ENCODE measurements at places on chromosomes 7 and 10.

DNA sequence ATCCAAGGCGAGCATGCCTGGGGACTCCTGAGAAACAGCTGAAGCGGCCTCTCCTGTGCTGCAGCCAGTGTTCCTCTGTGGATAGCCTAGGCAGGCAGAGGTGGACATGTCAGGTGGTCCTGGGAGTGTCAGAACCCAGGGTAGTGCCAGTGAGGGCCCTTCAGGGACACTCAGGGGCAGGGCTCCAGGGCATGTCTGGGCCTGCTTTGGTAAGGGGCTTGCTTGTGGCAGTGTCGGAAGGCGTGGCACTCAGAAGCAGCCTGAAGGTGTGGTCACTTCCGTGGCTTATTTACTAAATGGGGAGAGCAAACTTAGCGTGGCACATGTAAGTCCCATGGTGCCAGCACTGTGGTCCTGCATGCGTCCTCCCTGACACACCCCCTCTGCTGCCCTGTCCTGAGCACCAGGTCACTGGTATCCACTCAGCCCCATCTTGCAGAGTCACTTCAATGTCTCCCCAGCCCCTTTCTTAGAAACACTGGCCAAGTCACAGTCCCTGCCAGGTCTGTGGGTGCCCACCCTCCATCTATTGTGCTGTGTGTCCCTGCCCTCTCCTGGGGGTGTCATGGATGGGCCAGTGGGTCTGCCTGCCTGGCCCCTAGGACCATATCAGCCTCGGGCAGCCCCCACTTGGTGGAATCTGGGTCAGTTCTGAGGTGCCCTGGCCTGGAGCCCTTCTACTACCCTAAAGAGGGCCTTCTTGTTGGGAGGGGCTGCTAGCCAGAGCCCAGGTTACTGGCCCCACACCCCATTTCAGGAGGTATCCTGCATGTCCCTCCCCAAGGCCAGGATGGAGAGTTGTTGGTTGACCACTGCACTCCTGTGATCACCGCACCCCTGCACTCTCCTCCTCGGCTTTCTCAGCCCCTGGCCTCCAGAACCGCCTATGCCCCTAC lies 6.4 kb downstream of the ZMIZ2 start:
- DNase-seq: no peak

DNA sequence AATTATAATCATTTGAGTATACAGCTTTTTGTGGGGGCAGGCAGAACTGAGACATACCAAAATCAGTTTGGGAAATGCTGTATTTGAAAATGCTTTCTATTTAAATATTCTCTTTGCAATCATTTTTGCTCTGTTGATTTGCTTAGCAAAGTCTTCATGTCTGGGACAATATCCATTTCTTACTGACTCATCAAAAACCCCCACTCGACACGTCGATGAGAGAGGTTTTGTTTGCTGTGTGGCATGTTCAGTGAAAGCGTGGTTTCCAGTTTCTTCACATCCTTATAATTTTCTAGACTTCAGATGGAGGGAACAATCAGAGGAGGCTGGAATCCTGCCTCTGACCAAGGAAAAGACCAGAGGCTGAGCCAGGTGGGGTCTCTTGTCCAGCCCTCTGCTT lies 28.9 kb downstream of the HTRA1 start:
- DNase-seq: no peak

- no peak for DNase-seq
These were observed 206.8 kb downstream of the VTI1A start for GRCh38 chr10:112653851-112654250.

- DNase-seq: no peak
These were observed 5.0 kb upstream of the SORCS1 start for GRCh38 chr10:107169516-107169915.

- DNase-seq: no peak
These were observed 70.6 kb downstream of the KMT2E start for GRCh38 chr7:105084581-105084980.

DNA sequence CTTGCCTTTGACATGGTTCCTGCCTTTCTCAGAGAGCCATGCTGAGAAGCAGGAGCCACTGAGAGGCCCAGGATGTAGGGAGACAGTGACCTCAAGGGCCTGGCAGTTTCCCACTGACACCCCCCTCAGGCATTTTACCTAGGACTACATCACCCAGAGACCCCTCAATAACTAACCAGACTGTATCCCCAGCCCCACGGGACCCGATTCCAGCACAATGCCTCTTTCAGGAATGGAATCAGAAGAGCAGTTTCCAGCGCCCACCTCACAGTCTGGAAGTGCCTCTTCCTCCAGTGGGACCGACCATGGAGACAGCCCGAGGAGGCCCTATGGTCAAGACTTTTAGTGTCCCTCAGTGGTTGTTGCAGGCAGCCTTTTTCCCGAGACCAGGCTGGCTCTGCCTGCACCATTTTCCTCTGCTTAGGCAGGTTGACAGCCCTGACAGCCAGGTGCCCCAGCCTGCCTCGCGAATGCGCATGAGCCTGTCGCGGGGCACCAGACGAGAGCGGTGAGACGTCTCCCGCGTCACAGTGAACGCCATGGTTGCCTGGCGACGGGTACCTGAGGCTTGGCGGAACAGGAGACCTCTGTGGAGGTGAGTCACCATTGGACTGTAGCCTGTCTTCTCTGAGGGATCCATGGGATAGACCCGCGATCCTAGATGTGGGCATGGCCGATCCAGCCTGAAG lies 28.4 kb upstream of the ZNF273 start:
- no peak for DNase-seq

DNA sequence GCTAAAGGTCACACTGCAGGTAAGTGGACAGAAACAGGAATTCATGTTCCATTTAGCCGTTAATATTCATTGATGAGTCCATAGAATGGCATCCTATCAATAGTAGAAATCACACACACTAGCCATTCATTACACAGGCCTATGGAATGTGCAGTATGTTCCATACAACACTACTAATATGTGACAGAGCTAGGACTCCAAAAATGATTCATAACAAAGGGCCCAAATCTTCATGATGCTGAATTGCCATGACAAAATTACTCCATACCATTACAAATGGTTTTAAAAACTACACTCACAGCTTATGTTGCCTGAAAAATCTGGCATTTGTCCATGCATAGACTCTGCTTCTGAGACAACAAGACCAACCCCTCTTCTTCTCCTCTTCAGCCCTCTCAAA lies 549.1 kb downstream of the XPNPEP1 start:
- no peak for DNase-seq

DNA sequence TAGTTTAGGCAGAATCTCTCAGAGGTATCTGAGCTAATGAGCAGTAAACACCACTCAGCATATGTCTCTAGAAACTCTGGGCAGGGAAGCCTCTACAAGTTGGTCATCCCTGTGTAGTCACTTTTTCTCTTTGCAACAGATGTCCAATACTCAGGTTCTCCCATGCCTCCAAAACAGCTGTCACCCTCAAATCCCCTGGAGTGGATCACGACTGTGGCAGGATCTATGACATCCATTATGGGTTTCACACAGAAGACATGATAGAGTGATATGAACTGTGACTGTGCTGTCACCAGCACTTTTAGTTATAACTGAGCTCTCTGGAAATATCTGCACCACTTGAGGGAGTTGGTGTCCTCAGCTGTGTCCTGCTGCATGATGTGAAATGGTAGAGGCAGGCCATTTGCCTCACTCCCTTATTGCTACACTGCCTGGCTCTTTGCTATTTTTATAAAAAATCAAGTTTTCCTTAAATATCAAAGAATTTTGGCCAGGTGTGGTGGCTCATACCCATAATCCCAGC lies 24.1 kb upstream of the ZNRF2 start:
- DNase-seq: no peak

DNA sequence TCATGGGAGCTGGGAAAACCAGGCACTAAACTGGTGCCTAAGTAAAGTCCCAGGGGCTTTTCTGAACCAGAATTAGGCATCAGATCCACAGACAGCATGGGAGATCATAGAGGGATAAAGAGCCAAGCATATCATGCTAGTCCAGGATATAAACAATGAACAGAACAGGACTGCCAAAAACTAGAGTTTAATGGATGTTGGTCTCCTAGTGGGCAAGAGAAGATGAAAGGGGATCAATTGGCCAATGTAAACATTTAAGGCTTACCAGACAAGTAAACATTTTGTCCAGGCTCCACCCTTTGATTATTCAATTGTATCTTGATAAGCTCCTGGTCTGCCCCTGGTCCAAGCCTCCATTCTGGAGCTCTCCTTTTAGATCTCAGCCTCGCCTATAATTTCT lies 18.9 kb downstream of the MACC1 start:
- no peak for DNase-seq

DNA sequence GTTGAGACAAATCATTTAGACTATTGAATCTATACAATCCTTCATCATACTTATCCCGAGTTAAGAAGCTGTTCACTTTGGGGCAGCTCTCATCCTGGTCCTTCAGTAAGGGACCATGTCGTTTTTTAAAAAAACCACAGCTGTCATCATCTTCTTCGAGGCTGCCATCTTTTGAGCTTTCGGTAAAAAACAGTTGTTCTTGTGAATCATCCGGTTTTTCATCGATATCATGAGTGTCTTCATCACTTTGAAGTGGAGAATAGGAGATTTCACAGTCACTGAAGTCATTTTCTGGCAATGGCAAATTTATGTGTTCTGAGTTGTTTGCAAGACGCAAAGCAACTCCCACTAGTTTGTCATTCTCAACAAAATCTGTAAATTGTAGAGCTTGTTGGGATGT lies 3.9 kb downstream of the DCLRE1A start:
- DNase-seq: no peak

DNA sequence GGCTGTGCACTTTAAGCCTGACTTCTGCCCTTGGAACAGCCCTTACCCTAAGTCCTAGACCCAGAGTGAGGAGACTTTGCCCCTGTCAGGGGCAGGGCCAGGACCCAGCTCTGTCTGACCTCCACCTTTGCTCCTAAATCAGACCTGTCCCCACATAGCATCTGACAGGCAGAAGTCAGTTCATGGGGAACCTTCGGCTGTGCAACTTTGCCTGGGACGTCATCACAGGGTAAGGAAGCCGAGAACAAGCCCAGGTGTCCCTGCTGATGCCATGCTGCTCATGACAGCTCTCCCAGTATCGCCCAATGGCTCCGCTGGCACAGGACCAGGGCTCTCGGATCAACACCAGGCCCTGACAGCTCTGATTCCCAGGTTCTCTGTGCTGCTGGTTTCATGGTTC lies 55.4 kb downstream of the TNS3 start:
- DNase-seq: no peak

Measured in stimulated activated naive CD8-positive, alpha-beta T cell treated with anti-CD3 and anti-CD28 coated beads, Interleukin-15, amount 100 ng/mL, for 72 hours (primary cell).